ENCODE measurements at places on chromosomes 12 and 14.
A peak's percentile ranks its signal among the peaks of the same experiment; 100 is the strongest.

- DNase-seq: no peak
Measured at GRCh38 chr12:132321321-132322118, 7.9 kb downstream of the GALNT9 start.

GRCh38 chr14:75307700-75308379 lies 29.2 kb downstream of the FOS start:
- peak; percentile 45 for DNase-seq

DNA sequence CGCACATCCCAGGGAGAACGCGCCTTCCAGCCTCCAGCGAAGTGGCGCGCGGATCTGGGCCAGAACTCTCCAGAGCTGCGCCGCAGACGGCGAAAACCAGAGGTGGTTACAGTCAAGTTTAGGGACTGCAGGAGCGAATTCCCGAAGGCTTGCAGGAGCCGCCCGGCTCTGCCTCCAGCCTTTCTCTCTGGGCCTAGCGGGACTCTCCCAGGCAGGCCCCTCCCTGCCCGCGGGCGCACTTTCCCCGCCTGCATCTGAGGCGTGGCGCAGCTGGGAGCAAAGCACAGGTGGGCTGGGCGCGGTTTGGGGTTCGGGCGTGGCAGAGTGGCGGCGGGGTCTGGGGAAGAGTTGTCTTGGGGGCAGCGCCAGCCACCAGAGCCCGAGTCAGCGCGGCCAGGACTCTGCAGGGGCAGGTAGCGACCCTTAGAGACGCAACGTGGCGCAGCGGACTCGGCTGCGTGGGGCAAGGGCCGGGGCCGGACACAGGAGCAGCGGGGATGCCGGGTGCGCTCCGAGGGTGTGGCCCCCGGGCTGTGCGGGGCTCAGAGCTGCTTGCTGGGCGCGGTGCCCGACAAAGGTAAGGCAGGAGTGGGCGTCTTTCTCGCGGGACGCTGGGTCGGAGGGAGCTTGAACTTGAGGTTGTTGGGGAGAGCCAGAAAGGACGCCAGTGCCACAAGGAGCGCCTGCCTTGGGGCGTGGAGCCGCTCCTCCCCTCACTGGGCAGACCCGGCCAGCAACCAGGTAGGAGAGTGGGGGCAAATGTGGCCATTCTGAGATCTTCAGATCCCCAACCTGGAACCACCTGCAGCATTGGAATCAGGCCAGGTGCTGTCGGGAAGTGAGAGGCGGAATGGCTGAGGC lies 1126.0 kb downstream of the AACS start:
- DNase-seq: no peak

DNA sequence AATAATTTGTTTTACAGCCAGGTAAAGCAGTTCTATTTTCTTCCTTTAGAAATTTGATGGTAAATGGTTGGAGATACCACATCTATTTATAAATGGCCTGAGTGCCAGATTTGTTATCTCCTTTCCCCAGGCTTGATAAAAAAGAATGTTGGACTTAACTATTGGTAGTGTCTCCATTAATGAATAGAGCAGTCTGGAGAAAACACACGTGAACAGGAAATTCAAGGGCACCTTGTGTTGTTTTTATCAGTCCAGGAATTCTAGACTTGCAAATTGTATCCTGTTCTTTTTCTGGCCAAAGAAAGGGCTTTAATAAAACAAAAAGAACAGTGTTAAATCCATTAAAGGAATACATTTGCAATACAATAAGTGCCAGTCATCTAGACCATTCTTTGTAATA lies 40.8 kb upstream of the BMAL2 start:
- no peak for DNase-seq

GRCh38 chr12:116116650-116117424 lies 160.7 kb downstream of the MED13L start:
- no peak for DNase-seq

DNA sequence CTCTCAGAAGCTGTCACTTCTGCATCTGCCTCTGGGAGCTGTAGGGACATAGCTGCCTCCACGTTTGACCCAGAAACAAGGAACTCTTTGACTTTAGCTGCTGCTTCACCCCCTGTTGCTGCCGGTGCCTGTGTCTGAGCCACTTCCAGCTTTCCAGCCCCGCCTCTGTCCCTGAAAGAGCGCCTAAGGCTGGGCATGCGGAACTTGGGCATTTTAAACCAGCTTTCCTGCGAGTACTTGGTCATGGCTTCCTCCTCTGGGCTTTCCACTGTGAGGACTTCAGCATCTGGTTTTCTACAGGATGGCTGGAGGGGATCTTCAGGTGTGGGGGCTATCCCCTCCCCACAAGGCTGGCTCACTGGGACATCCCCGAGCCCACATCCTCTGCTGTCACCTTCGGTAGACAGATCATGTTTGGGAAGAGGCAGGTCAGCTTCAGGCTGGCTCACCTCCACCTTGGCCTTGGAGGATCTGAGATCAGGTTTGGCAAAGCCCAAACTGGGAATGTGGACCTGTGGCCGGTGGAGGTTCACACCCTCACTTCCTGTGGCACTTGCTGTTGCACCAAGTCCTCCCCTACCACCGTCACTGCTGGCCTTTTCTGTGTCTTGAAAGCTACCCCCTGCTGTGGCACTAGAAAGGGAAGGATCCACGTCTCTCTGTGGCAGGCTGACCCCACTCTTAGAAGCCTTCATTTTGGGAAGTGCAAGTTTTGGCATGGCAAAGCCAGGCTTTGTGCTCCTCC lies 15.2 kb downstream of the PLD4 start:
- DNase-seq: no peak

GRCh38 chr12:113472191-113473121 lies 785 bp upstream of the LHX5 start:
- no peak for DNase-seq

DNA sequence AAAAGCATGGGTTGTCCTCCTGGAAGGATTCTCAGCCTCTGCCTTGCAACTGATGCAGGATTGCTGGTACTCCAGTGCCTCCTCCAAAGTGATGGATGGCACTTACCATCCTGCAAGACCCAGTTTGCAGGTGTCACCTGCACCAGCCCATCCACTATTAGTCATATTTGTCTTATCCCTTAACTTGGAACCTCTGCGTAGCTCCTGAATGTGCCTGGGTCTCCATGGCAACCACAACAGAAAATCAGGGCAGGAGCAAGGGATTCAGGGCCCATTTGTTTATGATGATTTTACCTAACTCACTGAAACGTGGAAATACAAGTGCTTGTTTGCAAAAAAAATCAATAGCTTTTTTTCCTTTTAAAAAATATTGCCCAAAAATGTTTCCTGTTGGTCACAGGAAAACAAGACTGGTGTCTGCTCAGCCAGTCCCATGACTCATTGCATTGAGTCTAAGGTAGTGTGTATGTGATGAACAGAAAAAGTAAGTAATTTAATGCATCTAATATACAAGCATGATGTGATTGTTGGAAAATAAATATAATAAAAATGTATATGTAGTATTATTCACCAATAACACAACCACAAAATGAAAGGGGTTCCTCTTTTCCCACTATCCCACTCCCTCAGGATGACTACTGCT lies 1196.3 kb upstream of the TMEM132C start:
- no peak for DNase-seq

- DNase-seq: no peak
Measured at GRCh38 chr14:75748336-75748735, 87.3 kb downstream of the TTLL5 start.

GRCh38 chr14:103562179-103562428 lies 353 bp downstream of the BAG5 start:
- no peak for DNase-seq

DNA sequence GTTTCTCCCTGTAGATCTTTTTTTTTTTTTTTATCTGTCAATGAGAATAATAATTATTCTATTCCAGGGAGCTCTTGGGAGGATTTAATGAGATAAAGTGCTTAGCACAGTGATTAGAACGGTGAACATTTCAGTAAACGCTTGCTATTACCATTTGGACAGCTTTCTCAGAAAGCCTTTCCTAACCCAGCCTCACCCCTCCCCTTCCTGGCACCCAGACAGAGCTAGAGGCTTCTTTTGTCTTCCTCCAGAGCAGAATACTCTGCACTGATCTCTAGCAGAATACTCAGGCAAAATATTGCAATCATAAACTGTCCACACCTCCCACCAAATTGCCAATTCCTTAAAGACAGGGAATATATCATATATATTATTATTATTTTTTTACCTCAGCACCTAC lies 66.6 kb downstream of the ERGIC2 start:
- no peak for DNase-seq

- DNase-seq: no peak
Measured at GRCh38 chr12:47881051-47881450, 23.7 kb downstream of the VDR start.

GRCh38 chr12:69052613-69053408 lies 119.8 kb upstream of the CPM start:
- DNase-seq: no peak

DNA sequence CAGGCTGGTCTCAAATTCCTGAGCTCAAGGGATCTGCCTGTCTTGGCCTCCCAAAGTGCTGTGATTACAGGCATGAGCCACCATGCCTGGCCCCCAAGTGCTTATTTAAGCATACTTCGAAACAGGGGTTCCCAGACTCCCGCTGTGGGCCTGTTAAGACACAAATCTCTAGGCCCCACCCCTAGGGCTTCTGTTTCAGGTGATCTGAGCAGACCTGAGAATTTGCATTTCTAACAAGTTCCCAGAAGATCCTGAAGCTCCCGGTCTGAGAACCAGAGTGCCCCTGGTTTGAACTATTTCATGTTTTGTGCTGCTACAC lies 25.0 kb downstream of the GCH1 start:
- no peak for DNase-seq

GRCh38 chr14:31060253-31060875 lies 34.2 kb upstream of the STRN3 start:
- no peak for DNase-seq

DNA sequence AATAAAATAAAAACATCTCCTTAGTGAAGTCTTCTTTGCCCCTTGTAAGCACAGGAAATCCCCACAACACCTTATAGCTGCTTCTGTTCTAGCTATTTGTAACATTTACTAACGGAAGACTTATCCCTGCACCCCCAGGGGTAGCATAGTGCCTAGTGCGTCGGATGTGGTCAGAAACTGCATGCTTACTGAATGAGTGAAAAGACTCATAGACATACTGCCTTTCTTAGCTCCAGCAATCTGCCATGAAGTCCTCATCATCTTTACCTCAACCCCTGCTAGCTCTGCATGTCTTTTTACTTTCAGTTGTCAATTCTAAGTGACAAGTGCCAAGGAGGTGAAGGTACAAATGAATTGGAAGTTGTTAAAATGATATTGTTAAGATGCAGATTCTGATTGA lies 12.9 kb downstream of the RIOX1 start:
- DNase-seq: no peak

- no peak for DNase-seq
Measured at GRCh38 chr14:94045563-94046345, 19.6 kb downstream of the OTUB2 start.

DNA sequence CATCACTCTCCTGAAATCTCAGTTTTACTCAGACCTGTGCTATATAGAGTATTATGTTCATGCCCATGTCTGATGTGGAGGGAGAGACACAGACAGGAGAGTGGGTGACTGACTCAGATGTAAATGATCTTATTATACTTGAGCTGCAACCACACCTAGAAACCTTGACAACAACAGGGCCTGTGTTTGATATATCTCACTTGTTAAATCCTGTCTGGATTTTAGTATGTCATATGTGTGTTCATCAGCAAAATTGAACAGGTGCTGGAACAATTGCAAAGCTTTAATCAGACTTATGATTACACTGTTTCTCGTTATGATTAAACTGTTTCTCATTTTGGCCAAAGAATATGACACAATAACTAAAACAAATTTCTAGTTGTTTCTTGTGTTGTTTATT lies 37.7 kb downstream of the DIP2B start:
- no peak for DNase-seq

- DNase-seq: no peak
Measured at GRCh38 chr12:95051241-95051640, 22.2 kb downstream of the NR2C1 start.

DNA sequence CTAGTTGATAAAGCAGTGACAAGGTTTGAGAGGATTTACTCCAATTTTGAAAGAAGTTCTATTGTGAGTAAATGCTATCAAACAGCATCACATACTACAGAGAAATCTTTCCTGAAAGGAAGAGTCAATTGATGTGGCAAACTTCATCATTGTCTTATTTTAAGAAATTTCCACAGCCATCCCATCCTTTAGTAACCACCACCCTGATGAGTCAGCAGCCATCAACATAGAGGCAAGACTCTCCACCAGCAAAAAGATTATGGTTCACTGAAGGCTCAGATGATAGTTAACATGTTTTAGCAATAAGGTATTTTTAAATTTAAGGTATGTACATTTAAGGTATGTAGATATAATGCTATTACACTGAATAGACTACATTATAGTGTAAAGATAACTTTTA lies 122.1 kb upstream of the ARHGAP5 start:
- DNase-seq: no peak

Data from activated CD4-positive, alpha-beta T cell treated with anti-CD3 and anti-CD28 coated beads for 1 hour (primary cell).